ENCODE measurements at places on chromosomes 12 and 14.

DNA sequence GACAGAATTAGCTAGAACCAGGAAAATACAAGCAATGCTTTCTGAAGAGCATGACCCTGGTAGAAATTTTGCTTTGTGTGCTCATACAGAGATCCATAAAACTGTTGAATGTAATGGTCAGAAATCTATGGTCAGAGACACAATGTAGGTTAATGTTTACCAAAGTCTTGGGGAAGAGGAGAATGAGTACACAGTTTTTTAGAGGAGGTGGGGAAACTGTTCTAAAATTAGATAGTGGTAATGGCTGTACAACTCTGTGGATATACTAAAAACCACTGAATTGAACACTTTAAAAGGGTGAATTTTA is 109.5 kb upstream of the ARHGAP5 start:
- no peak for DNase-seq

- no peak for DNase-seq
These were observed 96.2 kb downstream of the SEC23A start for GRCh38 chr14:39006721-39007410.

DNA sequence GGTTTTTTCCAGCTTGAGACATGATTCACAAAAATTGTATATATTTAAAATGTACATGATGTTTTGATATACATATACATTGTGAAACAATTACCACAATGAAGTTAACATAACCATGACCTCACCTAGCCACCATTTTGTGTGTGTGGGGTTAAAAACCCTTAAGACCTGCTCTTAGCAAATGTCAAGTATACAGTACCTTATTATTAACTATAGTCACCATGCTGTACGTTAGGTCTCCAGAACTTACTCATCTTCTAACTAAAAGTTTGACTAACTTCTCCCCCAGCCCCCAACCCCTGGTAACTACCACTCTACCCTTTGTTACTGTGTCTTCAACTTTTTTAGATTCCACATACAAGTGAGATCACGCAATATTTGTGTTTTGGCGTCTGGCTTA is 52.6 kb downstream of the EIF2S3B start:
- no peak for DNase-seq

- DNase-seq: no peak
These were observed 1.5 kb upstream of the DTX1 start for GRCh38 chr12:113054948-113055486.

- DNase-seq: peak; percentile 41
These were observed 334.0 kb downstream of the BTG1 start for GRCh38 chr12:91811481-91812287.

- DNase-seq: no peak
These were observed 1.5 kb downstream of the NPAS3 start for GRCh38 chr14:32940066-32940651.

- DNase-seq: no peak
These were observed 432.9 kb downstream of the ZFP36L1 start for GRCh38 chr14:68359837-68360552.

- no peak for DNase-seq
These were observed 65.4 kb upstream of the AMIGO2 start for GRCh38 chr12:47145188-47145587.

DNA sequence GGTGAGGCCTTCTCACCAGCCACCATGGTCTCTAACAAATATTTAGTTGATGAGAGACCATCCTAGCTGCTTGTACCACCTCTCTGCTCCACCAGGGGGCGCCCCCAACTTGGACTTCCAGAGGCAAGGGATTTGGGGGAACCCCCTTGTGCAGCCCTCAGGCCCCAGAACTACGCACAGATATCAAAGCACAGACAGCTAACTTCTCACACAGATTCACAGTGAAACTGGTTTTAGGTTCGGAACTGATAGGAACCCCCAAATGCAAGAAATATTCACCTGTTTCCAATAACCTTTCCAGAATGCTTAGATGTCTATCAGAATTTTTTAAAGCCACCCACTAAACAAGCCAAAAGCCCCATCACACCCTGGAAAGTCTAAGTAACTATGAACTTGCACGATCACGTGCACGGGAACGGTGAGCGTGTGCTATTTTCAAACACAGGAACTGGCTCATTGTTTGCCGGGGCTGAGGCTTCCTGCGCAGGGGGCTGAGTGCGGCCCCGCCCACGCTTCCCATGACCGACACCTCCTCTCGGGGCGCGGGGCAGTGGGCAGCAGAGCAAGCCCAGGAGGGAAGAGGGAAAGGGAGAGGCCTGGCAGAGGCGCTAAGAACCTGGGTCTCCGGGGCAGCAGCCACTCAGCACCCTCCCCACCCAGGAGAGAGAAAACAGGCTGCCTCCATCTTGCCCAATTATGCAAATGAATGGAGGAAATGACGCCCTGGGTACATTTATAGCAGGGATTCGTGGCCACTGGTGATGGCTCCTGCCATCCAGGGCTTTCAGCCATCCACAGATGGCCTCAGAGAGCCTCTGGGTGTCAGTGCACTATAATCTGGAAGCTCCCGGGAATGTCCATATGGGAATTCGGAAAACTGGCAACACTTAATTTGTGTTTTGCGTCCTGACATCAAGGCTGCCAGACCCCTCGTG is 79.4 kb upstream of the GPR68 start:
- peak; percentile 86 for DNase-seq

Measured in cerebellum (tissue), 4 donors.